ENCODE measurements at places on chromosomes 4 and X.

DNA sequence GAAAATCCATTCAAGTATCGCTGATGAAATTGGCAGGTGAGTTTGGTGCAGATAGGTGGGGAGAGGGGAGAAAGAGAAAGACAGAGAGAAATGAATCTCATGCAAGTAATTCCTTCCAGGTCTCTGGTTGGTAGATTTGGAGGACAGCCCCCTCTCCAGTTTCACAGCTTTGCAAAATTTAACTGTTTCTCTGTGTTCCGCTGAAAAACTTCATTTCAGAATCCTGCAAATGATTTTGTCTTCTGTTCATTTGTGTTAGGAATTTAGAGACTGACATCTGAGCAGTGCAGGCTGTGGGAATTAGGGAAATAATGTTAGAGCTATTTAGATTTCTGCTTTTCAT is 328.5 kb downstream of the FBXW7 start:
- no peak for DNase-seq

GRCh38 chr4:105765690-105766407 is 57.3 kb downstream of the GSTCD start:
- no peak for DNase-seq

DNA sequence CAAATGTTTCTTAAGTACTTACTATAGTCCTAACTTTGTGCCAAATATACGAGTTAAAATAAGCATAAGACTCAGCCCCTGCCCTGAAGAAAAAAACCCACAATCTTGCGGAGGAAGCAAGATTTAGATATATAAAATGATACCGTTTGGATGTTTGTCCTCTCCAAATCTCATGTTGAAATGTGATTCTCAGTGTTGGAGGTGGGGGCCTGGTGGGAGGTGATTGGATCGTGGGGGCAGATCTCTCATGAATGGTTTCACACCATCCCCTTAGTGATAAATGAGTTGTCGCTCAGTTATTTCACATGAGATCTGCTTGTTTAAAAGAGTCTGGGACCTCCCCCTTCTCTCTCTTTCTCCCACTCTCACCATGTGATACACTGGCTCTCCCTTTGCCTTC is 28.7 kb downstream of the EFHC2 start:
- peak; percentile 77 for DNase-seq

- DNase-seq: no peak
Measured at GRCh38 chr4:112128452-112128851, 16.8 kb upstream of the FAM241A start.

GRCh38 chr4:95465010-95465409 is 83.8 kb downstream of the UNC5C start:
- DNase-seq: no peak

GRCh38 chrX:150118476-150118875 is 180.2 kb upstream of the EOLA2 start:
- DNase-seq: no peak

GRCh38 chr4:124279741-124280140 is 432.8 kb downstream of the ANKRD50 start:
- DNase-seq: no peak

GRCh38 chr4:146061610-146062334 is 113.7 kb upstream of the LSM6 start:
- DNase-seq: no peak

DNA sequence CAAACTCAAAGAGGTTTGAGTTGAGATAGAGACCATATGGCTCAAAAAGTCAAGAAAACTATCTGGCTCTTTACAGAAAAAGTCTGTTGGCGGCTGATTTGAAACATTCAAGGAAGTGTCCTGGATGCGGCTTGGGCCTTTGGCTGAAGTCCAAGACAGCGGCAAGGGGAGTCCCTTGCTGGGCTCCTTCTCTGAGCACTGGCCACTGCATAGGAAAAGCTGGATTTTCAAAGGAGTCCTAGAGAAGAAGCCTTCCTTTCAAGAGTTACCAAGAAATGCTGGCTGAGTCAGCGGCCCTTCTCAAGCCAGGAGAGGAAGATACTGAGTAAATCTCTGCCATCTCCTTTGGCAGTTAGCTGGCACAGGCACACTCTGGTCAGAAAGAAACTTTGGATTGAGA is 12.1 kb downstream of the APLN start:
- no peak for DNase-seq

- DNase-seq: no peak
Measured at GRCh38 chrX:70675284-70675683, 230.6 kb downstream of the DLG3 start.

DNA sequence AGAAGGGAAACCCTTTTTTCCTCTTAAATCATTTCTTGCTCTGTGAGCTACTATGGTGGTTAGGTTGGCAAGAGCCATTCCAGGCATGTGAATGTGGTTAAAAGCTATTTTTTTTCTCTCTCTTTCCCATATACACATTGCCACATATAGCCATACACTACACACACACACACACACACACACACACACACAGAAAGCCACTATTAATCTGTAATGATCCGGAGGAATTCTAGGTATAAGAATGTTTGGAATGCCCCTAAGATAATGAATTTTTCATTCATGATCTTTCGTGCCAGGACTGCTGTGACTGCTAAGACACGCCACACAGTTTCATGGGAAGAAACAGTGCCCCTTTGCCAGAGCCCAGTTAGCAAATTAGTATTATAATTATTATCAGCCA is 21.8 kb upstream of the TLL1 start:
- DNase-seq: no peak

- DNase-seq: no peak
Measured at GRCh38 chr4:96766359-96766758, 926.5 kb downstream of the PDHA2 start.

GRCh38 chr4:337932-338758 is 531 bp downstream of the ZNF141 start:
- no peak for DNase-seq

GRCh38 chr4:20196476-20196875 is 55.2 kb upstream of the SLIT2 start:
- DNase-seq: no peak

GRCh38 chr4:10466161-10466560 is 8.9 kb upstream of the ZNF518B start:
- no peak for DNase-seq

DNA sequence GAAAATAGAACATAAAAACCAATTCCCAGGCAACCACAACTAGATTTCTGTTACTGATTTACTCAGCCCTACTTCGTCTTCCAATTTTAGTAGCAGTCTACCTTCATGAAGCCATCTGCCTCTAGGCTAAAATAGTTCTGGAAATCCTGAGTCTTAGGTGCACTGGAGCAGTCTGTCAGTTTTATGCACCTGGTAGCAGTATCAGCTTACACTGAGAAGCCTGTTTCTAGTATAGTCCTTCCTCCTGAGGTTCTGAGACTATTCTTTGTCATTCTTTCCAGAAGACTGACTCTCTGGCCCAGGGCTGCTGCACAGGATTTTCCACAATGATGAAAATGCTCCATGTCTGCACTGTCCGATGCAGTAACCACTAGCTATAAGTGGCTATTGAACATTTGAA is 16.9 kb upstream of the HPRT1 start:
- no peak for DNase-seq

DNA sequence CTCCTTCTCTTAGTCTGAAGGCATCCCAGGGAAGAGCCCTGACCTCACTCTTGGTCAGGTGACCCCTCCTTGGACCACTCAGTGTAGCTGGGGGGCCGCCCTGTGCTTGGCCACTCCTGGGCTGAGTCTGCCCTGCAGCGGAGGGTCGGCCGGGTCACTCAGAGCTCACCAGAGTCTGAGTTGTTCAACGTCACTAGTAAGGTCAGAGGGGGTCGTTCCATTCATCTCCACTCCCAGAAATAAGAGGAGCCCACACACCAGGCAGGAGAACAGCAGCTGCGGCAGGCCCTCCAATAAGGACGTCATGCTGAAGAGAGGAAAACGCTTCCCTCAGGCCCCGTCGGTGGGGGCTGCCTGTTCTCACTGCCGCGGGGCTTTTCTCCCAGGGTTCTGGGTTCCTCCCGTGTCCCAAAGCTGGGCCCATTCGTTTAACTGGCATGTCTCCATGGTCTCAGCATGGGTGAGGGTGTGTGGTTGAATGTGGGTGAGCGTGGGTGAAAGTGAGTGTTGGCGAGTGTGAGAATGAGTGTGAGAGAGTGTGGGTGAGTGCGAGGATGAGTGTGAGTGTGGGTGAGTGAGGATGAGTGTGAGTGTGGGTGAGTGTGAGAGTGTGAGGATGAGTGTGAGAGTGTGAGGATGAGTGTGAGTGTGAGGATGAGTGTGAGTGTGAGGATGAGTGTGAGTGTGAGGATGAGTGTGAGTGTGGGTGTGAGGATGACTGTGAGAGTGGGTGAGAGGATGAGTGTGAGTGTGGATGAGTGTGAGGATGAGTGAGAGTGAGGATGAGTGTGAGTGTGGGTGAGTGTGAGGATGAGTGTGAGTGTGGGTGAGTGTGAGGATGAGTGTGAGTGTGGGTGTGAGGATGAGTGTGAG is 47.7 kb downstream of the ING2 start:
- DNase-seq: no peak

- no peak for DNase-seq
Measured at GRCh38 chr4:16417198-16417597, 190.9 kb upstream of the TAPT1 start.

DNA sequence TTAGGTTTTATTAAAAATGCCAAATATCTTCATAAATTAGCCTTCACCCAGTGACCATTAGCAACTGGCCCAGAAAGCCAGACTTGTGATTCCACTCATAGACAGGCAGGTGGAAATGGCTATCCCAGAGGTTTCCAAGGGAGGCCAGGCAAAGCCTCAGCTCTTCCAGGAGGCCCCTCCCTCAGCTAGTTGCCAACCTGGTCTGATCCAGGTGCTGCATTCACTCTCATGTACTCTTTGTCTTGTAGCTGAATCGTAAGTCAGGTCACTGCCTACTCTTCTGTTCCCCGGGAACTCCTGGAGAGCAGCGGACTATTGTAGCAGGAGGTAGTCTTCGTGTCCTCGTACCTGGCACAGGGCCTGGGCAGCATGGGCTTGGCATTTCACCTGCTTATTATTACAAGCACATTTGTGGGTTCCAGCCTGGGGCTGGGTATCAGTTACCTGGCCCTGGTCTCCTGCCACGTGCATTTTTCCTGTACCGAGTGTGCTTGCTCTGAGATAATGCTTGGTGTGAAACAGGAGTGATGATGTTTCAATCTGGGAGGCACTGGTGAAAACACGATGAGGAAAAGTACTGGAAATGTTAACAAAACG is 101.6 kb downstream of the FAM193A start:
- DNase-seq: no peak

DNA sequence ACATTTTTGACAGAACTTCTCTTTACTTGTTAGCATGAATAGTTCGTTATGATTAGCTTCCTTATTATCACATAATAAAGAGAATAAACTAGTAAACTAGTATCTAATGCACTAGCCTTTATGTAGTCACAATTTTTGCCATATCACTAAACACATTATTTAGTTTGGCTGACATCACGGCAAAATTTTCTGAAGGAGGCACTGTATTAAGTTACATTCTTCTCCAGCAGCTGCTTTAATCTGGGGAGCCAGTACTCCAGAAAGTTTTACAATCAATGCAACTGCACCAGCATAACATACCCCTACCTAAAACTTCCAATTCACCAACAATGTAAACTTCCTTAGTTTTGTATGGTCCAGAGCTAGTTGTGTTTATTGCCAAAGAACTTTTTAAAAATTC is 87.8 kb downstream of the FIP1L1 start:
- DNase-seq: no peak

- DNase-seq: no peak
Measured at GRCh38 chr4:169361756-169362155, 91.0 kb upstream of the SH3RF1 start.

DNA sequence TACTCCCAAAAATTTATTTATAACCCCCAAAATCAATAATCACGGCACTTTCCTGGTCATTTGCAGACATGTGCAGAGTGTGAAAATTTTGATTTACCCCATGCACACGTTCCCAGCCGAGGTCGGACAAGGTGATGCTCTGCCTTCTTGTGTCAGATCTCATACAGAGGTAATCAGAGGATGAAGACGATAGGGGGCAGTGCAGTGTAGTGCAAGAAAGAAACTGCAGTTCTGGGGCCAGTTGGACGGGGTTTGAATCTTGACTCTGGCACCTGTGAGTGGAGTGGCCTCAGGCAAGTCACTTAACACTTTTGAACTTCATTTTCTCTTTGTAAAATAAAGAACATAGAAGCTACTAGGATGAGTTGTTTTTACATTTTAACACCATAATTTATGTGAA is 88.4 kb downstream of the FRMPD3 start:
- DNase-seq: peak; percentile 66

DNA sequence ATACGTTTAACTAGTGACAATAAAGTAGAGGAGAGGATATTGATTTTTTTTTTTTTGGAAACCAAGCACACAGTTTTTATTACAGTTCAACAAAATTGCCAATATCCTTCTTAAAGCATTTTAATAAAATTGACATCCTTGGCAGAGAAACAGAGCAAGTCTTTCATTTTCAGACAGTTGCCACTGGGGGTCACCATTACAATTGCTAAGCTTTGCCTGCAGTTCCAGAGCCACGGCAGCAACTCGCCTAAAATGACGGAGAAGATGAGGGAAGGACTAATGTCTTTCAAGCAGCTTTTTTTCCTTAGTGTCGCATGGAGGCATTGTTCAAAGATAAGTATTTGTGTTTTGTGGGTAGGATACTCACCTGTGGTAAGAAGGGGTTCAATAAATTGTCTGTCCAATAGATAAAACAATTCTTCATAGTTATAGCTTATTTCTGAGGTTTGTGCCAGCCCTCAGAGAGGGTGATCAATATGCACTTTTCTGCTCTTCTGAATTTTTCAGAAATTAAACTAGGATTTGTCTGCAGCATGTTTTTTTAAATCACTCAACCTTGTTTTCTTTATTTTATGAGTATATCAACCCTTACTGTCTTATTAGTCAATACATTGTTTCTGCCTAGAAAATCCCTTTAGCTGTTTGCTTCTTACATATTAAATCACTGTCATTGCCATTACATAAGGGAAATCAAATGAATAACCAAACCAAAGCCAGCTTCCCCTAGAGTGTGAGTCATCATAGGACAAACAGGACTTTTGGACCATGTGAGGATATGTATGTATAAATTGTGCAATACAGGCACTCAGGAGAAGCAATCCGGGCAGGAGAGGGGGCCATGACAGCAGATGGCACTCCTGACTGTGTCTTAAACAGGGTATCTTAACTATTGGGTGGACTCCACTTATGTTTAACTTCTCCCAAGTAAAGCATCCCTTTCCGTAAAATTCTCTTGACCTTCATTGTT is 508.1 kb upstream of the ARX start:
- peak; percentile 36 for DNase-seq

DNA sequence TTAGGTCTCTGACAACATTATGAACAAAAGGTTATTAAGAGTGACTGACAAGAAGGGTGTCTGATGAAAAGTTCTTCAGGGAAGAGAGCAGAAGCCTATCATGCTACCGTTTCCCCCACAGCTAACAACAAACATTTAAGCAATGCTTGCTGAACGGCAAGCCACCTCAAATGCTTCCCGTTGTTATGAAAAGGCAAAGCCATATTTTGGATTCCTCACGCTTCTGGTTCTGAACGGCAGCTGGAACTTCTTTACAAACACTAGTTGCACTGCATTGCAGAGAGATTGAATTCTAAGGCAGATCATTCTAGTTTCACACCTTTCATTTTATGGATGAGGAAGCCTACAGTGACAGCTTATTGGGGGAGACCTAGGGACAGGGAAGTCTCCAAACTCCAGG is 48.6 kb upstream of the NAP1L5 start:
- DNase-seq: no peak

GRCh38 chr4:129822701-129823100 is 726.7 kb downstream of the C4orf33 start:
- DNase-seq: no peak
